CD4-positive, alpha-beta T cell treated with Interleukin-17A for 4 hours (primary cell): ENCODE measurements at places on chromosomes 4 and X.
A peak's percentile ranks its signal among the peaks of the same experiment; 100 is the strongest.

DNA sequence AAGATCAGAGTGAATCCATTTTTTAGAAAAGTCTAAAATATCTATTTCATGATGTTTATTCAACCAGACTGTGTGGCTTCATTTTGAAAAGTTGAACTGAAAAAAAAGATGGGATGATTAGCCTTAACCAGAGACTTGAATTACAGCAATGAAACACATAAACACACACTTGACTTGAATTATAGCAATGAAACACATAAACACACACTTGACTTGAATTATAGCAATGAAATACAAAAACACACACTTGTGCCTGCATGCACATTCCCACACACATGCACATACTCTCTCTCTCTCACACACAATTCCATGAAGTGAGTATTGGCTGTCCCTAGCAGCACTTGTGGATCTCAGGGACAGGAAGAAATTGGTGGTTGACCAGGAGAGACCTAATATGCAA is 286.8 kb downstream of the USP46 start:
- no peak for DNase-seq

DNA sequence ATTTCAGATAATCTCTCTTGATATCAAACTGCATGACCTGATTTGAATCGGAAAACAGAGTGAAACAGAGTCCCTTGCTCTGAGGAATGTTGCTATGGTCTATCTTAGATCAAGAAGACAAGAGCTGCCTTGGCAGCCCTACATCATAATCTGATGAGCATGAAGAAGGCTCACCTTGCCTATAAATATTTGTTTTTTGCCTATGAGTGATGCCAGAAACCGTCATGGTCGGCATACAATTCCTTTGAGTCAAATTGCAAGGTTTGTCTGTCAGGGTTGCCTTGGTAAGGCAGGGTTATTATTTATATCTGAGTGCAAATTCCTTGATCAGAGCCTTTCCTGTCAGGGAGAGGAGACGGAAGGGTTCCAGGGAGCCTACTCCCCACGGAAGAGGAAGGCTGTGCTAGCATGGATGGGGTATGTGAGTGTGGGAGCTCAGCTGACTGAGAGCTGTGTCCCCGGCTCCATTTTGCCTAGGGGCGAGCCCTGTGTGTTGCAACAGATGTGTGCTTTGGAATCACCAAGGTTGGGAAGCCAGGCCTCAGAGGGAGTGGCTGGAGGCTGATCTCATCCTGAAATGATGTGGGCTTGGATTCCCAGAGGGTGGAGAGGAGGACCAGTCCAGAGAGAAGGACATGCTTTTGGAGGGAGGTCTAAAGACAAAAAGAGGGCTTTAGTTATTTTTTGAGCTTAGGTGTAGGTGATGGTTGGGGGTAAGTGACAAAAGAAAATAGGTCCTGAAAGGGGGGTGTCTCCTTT is 43.6 kb downstream of the RTL9 start:
- DNase-seq = no peak

DNA sequence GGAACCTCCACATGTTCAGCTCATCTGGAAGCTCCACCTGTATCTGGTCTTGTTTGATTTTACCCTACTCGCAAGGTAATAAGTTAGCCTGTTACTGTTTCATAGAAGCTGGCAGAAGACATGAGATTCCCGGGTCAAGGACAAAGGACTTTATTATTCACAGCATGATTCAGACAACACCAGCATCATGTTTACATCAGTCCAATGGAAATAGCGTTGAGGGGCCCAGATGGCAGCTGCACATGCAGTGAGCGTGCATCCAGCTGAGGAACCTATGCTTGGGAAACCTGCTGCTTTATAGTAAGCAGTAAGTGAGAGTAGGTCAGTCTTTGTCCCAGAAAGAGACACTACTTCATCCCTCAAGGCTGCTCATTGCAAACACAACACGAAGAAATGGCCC is 19.8 kb downstream of the TSPAN5 start:
- no peak for DNase-seq

DNA sequence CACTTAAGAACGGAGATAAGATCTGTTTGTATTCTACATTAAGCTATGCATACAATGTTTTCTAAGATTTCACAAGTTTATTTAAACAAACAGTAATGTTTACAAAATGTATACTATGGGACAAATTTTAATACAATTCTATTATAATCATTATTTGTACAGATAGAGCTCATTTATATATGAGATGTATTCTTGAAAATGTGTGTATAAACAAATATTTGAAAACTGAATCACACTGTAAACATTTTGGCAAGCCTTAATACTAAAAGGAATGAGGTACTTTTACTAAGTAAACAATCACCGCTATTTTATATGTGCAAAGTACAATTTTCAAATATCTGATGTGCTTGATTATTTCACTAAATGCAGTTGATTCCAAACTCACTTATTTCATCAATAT is 119.2 kb upstream of the MAB21L2 start:
- no peak for DNase-seq

- DNase-seq = peak; percentile 74
Observed at GRCh38 chrX:1249101-1249887, 19.3 kb upstream of the CSF2RA start.
